Suppressor macrophage treated with lipopolysaccharide for 4 hours (primary cell): ENCODE measurements at places on chromosomes 5 and 9.

DNA sequence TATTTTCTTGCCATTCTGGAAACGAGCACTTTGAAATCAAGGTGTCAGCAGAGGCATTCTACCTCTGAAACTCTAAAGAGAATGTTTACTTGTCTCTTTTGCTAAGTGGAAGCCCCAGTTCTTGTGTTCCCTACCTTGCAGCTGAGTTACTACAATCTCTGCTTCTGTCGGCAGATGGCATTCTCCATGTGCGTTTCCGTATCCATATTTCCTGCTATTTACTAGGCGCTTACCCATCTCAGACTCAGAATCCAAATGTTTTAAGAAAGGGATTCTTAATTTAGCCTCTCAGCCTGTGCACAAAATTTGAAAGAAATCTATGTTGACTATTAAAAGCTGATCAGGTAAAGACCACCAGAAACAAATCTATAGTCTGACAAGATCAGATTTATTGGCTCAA is 221.3 kb upstream of the FTMT start:
- DNase-seq = no peak

DNA sequence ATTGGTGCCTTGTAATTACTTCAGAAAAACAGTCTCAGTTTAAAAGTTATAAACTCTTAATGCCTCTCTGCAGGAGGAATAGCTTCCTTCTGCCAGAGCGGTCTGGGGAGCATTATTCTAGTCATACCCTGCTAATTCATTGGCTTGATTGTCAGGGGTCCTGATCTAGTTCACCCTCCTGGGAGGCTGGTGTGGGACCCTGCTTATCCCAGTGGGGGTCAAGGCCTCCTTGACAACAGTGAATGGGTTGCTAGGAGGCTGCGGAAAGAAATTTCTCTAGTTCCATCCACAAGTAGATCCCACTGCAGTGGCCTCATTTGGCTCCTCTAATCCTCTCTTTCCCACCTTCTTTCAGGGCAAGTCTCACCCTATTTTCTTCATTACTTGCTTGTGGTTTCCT is 105.7 kb downstream of the TMC1 start:
- no peak for DNase-seq

GRCh38 chr5:135879591-135879990 is 16.1 kb downstream of the IL9 start:
- DNase-seq = no peak

DNA sequence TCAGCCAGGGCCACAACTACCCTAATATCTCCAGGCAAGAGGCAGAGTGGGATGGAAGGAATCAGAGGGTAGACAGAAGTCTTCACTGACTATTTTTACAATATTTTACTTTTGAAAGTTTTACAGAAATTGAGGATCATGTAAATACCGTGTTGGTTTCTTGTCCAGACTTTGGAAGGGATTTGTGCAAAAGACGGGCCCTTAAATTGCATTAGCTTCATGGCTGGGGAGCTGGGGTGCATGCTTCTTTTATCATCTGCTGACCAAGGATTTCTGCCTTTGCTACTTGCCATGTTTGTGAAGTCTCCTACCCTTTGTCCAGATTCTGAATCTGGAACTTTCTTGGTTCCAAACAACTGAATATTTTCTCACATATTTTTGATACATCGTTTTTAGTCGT is 107.7 kb upstream of the GRIN3A start:
- DNase-seq = no peak

DNA sequence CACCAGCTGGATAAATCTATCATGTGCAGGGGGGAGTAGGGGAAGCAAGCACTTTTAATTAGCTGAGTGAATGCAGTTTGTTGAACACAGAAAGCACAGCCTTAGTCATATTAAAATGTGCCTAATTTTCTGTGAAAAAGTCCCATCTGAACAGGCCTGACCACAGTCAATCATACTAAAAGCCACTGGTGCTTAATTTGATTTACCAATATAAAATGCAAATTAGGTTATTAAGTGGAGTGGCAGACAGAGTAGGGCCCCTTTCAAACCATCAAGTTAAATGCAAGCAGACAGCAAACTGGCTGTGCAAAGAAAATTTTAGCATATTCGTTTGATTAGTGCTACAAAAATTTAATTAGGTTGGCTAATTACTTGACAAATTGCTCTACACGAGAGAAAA is 176.1 kb downstream of the ISL1 start:
- DNase-seq = no peak

DNA sequence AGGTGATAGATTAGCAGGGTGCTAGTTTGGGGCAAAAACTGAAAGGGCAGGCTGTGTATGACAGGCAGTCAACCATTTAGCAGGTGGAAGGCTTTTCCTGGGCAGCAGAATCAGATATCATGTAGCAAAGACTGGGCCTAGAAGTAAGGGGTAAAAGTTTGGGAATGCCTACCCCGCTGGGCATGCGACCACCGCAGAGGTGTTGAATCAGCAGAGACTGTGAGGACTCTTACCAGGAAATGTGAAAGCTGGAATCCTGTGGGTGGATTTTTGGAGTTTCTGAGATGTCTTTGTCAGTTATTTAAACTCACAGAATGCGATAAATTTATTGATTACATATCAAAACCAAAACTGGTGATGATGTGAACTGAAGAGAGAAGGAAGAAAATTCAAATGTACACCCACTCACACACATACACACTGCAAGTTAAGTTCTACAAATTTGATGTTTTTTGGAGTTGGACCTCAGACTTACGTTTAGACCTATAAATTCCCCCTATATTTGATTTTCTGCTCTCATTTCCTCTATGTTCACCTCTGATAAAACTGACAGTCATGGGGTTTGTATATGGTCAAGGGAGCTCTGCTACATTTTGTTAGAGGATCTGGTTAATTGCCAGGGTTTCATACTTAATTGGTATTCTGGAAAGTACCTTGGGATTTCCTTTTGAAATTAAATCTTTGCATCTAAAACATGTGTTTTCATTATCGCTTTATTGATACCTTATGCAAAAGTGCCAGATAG is 333.6 kb downstream of the CSNK1G3 start:
- no peak for DNase-seq

GRCh38 chr9:69822116-69822750 is 1.6 kb downstream of the CFAP95 start:
- peak; percentile 87 for DNase-seq

DNA sequence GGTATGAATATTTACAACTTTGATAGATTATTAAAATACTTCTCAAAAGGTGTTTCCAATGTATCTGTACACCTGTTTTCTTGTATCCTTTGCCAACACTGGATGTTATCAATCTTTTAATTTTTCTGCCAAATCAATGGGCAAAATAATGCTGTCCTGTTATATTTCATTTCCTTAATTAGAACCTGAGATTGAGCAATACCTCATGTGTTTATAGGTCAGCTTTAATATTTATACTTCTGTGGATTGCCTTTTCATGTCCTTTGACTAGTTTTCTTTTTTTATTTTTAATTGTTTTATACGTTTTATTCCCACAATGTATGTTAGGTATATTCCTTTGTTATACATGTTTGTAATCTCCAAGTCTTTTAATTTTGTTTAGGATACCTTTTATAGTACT is 77.6 kb downstream of the JAK2 start:
- DNase-seq = no peak

DNA sequence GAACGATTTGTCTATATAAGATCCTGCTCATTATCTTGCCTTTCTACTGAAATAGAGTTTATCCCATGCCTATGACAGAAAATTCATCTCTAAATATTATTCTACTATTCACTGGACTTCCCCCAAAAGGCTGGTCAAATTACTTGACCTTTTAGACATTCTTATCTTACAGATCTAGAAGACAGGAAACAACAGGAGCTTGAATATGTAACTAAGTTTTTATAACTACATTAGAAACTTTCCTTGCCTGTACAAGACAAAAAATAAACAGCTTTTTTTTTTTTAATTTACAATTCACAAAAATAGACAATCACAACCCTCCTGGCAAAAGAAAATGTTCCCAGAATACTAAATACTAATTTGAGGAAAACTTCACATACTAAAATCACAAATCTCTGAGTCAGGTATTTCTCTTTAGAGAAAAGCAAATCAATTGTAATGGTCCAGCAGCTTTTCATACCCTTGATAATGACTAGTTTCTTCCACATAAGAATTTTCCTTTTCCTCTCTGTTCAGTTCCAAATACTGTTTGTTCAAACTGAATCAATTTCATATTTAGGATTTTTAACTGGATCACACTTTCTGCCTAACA is 68.6 kb downstream of the MLLT3 start:
- DNase-seq = no peak

DNA sequence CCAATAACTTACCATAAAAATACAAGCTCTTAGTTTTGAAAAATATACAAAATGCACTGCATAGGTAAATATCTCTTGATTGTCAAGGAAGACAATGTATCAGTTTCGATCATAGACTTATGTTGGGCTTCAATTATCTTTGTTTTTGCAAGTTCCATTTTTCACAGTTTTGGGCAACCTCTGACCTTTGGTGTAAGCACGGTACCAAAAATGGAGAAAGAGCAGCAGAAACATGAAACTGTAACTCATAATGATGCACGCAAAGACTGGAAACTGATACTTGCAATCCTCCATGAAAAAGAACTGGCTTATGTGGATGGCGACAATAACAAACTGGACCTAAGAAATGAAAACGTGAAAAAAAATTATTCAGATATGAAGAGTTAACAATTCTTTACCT is 54.5 kb upstream of the DEPDC1B start:
- no peak for DNase-seq

DNA sequence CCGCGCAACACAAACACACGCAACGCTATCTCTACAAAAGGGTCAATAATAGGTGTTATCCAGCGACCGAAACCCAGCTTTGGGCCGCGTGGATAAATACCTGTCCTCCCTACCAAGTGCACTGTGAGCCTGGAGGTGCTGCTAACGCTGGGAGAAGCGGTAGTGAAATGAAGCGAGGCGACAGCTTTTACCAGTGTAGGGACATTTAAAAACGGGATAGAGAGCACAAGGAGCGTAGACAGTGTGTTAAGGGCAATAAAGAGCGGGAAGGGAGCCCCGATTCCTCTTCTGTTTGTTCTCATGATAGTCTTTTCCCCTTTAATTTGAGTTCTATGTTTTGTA is 421 bp upstream of the DEPDC1B start:
- peak; percentile 12 for DNase-seq

DNA sequence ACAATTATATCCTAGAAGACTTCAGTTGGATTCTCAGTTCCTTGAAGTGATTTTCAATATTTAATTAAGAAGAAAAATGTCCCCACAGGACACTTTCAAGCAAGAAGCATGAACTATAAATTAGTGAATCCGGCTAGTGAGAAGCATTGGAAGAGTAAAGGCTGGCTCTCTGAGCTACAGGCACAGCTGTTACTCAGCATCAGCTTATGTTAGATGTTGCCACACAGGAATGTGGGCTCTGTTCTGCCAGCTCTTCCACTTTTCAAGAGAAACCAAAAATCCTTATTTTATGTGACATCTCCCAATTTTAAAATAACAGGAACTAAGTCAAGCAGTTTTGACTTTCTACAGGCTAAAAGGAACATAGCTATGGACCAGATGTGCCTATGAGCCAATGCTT is 14.9 kb downstream of the ZNF474 start:
- DNase-seq = no peak

DNA sequence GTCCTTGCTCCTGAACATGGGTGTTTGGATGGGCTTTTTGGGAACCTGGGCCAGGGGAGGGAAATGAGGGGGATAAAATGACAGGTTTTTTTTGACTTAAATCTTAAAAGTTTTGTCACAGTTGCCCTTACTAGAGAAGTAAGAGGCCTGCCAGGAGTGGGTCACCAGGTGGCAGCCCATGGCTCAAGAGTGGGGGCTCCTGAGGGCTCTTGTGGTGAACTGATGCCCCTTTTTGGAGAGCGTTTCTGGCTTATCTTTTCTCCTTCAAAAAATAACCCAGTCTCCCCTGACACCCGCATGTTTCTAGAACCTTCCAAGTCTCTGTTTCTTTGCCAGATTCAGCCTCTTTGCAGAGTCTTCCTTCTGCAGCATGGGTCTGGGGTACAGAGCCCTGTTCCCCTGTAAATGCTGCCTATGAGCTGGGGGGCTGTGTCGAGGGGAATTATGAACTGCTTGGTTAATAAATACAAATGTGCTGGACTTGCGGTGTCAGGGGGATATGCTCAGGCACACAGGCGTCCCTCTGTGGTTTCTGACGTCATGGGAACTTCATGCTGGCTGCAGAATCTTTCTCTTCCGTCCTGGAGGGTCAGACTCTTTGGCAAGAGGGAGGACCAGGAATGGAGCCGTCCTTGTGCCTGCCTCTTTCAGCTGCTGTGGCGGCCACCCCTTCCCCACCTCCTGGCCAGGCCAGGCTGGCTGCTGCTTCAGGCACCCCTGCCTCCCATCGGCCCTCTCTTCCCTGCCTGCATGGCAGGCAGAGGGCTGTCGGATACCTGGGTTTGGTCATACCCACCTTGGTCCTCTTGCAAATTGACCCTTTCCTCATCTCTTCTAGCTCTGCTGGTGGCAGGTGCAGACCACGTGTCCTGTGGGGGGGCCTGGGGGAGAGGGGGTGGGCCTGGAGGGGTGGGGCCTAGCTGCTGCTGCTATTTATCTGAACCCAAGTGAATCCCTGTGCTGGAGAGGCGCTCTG is 30.1 kb downstream of the PTPA start:
- DNase-seq = peak; percentile 86

- DNase-seq = no peak
Measured at GRCh38 chr5:116084287-116084691, 536 bp upstream of the COMMD10 start.

DNA sequence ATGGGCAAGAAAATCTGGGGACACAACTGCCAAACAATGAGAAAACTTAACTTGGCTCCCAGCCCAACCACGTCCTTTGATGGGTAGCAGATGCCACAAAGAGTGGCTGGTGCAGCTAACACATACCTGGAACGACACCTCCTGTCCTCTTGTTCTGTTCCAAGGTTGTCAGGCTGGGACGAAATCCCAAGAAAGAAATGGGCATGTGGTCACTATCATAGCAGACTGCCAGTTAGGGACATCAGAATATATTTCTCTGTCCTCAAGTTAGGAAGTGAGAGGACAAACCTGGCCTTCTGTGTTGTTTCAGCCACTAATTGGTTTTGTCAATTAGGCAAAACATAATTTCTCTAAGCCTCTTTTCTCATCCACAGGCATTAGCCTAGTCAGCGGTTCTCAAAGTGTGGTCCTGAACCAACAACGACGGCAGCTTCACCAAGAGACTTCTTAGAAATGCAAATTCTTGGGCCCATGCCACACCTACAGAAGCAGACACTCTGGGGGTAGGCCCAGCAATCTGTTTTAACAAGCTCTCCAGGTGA is 63.4 kb downstream of the RAPGEF1 start:
- DNase-seq = no peak

DNA sequence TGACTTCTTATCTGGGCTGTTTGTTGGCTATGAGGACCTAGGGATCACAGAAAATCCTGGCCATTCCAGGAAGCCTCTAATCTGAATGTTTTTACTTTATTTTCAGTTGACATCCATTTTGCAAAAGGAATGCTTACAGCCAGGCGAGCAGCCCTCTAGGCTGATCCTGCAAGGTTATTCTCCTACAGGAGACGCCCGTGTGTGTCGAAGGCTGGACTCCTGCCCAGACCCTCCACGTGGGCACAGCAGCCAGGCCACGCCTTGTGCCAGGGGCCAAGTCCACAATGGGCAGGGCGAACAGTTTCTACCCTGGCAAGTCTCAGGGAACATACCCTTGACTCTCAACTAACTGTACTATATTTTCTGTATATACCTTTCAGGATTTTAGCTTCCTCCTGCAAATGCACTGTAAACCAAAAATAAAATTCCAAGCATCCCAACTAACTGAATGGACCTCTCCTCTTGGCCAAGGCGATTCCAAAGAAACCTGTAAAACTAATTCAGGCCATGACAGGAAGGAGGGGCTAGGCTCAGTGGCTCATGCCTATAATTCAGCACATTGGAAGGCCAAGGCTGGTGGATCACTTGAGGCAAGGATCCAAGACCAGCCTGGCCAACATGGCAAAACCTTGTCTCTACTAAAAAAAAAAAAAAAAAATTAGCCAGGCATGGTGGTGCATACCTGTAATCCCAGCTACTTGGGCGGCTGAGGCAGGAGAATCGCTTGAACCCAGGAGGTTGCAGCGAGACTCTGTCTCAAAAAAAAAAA is 5.7 kb downstream of the CMBL start:
- no peak for DNase-seq
